ENCODE measurements at places on chromosomes 1 and 21.
A peak's percentile ranks its signal among the peaks of the same experiment; 100 is the strongest.

DNA sequence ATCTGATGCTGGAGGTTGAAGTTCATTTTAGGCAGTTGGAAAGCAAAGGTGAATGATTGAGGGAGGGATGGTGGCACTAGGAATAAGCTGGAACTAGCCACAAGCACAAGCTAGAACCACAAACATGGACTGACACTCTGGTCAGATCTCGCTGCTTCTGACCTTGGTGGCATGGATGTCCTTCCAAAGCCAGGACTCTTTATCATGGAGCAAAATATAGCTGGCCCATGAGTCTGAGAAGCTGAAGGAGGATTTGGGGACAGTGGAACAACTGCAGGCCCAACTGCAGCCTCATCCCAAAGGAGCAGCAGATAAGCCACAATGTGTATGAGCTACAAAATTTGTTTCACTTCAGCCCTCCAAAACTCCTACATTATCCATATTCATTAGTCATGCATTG lies 35.5 kb downstream of the SRSF11 start:
- DNase-seq, result no peak

DNA sequence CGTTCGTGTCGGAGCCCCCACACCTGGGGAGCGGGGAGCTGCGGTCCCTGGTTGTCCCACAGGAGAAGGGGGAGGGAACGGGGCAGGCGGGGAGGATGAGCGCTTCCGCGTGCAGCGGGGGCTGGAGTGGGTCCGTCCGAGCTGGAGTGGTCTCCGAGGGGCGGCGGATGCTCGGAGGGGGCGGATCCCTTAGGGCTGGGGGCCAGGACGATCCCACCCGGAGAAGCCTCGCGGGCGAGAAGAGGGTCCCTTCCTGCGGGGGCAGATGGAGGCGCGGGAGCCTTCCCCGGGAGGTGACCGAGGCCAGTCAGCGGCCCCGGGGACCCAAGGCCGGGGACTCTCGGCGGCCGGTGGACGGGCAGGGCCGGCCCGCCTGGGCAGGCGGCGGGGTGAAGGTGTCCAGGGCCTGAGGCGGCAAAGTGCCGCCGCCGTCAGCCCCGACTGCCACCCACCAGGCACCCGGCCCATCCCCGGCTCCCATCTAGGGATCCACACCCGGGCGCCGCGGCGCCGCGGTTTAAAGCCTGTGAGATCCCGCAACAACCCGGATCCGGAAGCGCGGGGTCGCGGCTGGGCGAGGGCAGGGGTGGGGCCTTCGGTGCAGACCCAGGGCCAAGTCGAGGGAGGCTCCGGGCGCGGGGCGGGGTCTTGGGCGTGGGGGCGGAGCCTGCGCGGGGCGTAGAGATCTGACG lies 5.3 kb upstream of the CCDC27 start:
- peak; percentile 83 for DNase-seq

DNA sequence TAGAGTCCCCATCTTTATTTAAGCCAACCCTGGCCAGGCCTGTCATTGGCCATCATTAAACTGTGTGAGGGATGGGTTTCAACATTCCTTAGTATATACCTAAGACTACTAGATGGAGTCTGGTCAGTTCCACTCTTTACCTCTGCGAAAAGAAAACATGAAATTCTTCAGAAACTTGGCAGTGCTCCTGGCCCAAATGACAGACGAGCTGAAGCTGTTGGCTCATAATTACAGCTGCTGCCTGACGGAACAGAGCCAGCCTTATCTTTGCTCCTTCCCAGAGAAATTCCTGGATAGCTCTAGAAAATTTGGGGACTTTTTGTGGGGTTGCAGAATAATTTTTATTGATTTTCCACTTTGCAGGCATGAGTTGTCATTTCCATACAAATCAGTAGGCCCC lies 30.4 kb downstream of the NPHS2 start:
- DNase-seq, result no peak

- DNase-seq, result peak; percentile 95
These were observed 217.2 kb upstream of the C1orf105 start for GRCh38 chr1:172203135-172203823.

GRCh38 chr1:79682478-79682877 lies 675.9 kb upstream of the ADGRL4 start:
- DNase-seq, result no peak

- no peak for DNase-seq
These were observed 43.2 kb upstream of the ACTL8 start for GRCh38 chr1:17711941-17712340.

DNA sequence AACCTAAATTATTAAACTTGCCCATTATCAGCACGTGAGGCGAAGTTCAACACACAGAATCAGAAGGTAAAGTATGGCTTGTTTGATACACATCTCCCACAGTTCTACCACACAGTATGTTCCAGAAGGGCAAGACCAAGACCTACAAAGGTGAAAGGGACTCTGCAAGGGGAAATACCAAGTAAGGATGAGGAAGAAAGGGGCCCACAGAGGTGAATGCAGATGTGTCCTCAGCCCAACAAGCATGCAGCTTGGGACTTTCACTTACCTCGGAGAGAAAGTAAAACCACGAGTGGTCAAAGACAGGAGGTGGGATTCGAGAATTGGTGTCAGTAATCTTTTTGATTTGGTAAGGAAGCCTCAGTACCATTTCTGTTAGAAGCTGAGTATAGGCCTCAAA lies 85.8 kb downstream of the UBR4 start:
- no peak for DNase-seq

GRCh38 chr1:7236844-7237515 lies 451.7 kb downstream of the CAMTA1 start:
- DNase-seq, result no peak

DNA sequence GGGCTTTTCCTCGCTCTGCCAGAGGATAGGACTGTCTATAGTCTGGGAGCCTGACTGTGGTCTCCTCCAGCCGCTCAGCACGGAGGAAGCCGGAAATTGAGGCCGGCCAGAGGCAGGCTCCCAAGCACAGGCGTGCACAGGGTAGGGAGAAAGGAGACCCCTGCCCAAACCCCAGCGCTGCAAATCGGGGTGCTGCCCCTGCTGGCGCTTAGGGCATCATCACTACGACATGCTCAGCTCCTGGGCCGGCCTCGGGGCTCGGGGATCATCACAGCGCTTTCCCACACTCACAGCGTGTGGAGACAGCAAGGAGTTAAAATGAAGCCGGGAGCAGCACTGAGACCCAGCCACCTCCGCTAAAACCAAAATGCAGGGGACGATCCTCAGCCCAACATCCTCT lies 62.8 kb upstream of the ARHGEF16 start:
- no peak for DNase-seq

DNA sequence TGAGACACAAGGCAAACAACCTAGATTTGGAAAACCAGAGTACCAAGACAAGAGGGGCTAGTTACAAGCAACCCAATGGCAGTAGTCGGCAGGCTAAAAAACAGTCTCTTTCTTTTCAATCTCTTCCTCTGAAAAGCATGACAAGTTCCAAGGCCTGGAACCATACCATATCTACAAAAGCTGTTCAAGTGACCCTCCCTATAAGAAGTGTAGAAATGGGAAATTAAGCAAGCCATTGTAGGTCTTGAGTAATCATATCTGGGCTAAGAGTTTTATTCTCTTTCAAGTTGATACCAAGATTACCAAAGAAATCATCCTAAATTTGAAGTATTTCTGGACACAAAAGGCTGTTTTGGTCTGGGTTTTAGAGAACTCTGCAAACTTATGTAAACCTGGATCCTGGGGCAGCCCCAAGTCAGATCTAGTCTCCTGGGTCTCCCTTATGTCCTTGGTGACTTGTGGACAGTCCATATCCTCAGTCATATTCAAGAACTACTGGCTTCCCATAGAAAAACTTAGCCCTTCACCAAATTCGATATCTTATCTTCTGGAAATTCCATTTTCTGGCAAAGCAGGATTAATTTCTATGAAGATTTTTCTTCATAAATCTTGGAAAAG lies 24.7 kb downstream of the FMO3 start:
- DNase-seq, result no peak

GRCh38 chr1:175562452-175562851 lies 180.9 kb downstream of the TNR start:
- DNase-seq, result no peak

- DNase-seq, result no peak
These were observed 948 bp downstream of the SEMA4A start for GRCh38 chr1:156154317-156154749.

DNA sequence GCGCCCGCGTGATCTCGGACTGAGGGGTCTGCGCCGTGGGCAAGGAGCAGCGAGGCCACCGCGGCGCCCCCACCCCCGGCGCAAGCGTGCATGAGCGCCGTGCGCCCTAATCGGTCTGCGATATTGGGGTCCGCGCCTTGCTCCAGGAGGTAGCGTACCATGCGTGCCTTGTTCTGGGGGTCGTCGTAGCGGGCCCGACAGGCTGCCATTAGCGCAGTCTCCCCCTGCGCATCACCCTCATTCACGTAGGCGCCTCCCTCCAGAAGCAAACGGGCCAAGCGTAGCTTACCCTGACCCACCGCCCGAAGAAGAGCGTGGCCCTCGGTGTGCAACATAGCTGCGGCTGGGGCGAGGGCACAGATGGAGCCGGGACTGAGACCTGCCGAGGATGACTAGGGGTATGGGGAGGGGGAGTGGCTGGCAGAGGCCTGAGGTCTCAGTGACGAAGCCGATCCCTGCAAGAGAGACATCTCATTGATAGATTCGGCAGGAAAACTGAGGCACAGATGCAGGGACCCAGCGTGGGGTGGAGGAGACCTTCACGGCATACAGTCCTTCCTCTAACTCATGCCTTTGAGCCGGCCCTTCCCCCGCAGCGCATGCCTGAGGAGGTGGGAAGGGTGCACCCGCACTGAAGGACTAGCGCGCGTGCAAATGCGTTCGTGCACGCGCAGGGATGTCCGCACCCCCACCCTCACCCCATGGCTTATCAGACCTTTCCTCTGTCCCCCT lies 2.8 kb downstream of the ANKRD34A start:
- peak; percentile 63 for DNase-seq

DNA sequence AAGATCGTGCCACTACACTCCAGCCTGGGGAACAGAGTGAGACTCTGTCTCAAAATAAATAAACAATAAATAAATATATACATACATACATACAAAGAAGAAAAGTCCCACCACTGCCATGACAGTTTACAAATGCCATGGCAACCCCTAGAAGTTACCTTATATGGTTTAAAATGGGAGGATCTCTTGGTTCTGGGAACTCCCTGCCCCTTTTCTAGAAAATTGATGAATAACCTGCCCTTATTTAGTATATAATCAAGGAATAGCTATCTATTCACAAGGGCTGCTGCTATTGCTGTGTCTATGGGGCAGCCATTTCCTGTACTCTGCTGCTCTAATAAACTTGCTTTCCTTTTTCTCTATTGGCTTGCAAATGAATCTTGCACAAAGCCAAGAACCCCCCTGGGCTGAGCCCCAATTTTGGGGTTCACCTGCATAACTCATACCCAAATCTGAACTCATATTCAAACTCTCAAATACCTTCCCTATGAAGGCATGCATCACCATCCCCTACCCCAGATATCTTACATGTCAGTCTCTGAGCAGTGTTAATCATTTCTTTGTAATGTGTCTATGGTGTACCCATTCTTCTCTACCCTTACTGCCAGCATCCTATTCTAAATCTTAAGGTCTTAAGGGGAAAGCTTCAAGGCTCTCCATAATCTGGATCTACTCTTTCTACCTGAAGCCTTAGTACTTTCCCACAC lies 9.0 kb downstream of the GON4L start:
- no peak for DNase-seq

- DNase-seq, result peak; percentile 11
These were observed 41.0 kb downstream of the MEGF6 start for GRCh38 chr1:3570066-3570986.

DNA sequence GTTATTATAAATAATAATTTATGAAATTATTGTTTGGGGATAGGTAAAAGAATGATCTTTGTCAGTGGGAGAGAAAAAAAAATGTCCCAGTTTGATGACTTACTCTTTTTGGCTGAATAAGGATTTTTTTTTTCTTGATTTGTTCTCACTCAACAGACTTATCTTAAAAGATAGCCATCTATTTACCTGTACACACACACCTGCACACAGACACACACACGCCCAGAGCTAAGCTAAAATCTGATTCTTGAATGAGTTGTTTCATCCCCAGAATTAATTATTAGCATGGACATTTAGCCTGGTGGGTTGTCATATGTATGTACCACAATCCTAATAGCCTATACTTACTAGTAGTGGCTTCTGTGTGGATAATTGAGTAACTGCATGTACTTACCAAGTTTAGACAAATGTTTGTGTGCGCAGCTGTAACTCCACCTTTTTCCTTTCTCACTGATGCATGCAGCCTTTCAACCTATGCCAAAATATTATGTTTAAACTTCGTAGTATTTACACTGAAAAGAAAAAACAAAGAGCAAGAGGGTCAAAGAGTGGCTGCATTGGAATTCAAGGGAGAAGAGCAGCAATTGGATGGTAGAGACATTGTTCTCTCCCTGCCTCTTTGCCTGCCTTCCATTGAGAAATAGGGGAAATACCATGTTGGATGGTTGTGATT lies 174.3 kb downstream of the ADGRL2 start:
- peak; percentile 50 for DNase-seq

GRCh38 chr1:226473325-226473724 lies 65.4 kb upstream of the PARP1 start:
- no peak for DNase-seq
